ENCODE measurements at places on chromosomes 5 and 9.

DNA sequence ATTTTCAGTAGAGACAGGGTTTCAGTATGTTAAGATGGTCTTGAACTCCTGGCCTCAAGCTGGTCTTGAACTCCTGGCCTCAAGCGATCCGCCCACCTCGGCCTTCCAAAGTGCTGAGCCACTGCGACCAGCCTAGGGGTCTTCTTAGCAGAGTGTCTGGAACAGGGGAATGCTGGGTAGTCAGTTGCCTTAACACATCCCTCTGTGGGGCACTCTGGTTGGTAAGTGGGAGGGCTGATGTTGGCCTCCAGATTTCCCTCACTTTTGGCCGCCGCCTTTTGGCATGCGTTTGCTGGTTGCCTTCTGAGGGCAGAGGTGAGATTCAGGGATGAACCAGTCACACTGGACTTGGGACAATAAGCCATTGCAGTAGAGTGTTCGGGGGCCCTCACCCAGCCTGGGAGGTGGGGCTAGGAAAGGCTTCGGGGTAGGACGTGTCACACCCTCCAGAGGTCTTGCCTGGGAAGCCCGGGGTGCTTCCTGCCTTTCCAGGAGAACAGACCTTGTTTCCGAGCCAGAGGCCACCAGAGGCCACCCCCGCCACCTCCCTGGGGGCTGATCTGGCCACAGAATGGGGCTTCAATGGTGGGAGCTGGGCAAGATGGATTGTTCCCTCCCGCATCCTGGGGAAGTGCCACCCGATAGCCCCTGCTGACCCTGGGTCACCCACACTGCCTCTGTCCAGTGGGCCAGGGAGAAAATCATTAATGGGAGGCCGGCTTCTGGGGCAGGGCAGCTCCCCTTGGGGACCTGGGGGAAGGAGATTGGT lies 13.3 kb downstream of the FGF18 start:
- no peak for DNase-seq

GRCh38 chr9:33329117-33329563 lies 38.8 kb downstream of the NFX1 start:
- DNase-seq, result no peak

- DNase-seq, result peak; percentile 64
Measured at GRCh38 chr9:98807814-98808195, 335 bp downstream of the GALNT12 start.

DNA sequence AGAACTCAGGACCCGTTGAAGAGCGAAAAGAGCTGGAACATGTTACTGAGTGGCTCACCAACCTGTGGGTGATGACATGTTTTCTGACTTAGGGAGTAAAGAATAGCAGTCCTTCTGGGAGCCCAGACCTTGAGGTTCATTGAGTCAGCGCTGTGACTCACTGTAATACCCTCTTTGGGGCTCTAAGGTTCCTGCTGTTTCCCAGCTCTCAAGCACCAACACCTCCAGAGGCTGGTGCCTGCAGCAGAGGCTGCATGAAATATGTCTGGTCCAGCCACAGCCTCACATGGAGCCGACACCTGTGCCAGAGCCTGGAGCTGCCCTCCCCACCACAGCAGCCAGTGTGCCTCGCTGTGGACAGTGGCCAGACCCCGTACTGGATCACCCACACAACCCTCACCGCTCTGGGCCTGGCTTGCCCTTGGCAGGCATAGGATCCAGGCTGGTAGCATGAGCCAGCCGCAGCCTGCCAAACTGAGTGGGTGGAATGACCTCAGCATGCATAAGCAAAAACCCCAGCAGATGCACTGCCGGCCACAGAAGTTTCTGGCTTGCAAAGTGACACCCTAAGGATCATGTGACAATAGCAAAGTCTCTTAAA lies 143.5 kb upstream of the MRPS30 start:
- DNase-seq, result no peak

GRCh38 chr9:116134975-116135374 lies 18.6 kb upstream of the PAPPA start:
- DNase-seq, result no peak

DNA sequence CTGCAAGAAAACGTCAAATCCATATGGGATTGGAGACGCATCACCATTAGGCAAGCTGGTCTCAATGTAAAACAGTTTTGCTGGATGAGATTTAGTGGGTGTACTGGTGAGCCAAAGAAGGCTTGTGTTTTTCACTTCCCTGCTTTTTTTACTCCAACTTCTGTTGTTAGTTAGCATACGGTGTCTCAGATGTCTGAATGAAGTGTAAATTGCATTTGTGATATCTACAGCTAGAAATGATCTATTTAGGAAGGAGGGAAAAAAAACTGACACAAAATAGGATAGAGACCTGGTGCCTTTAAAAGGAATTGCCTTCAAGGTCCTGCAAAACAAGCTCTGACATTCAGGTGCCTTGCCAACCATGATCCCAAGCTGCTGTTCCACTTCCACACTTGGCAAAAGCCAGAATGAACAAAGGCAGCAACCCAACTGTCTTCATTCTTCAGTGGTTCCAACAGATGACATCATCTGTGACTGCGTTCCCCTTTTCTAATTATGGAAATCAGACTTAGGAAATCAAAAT lies 104.2 kb upstream of the RAI14 start:
- no peak for DNase-seq

DNA sequence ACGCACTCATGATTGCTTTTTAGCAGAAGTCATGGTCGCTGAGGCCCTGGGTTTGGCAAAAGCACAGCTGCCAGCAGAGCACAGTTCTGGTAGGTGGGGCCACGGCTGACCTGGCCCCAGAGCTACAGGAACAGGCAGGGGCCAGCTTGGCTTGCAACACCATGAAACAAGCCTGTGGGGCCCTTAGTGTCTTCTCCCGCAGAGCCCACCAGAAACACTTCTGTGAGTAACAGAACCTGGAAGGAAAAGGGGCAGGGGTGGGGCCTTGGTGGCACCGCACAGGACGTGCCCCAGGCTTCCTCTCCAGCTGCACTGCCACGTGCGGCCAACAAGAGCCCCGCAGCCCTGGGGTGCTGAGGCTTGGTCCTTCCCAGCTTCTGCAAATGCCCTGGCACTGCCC lies 4.8 kb downstream of the ASB6 start:
- no peak for DNase-seq

- DNase-seq, result peak; percentile 12
Measured at GRCh38 chr5:172638209-172638768, 2.8 kb upstream of the NEURL1B start.

- DNase-seq, result no peak
Measured at GRCh38 chr9:32991897-32992594, 9.4 kb downstream of the APTX start.

GRCh38 chr5:97501965-97502305 lies 318.9 kb upstream of the RIOK2 start:
- no peak for DNase-seq

DNA sequence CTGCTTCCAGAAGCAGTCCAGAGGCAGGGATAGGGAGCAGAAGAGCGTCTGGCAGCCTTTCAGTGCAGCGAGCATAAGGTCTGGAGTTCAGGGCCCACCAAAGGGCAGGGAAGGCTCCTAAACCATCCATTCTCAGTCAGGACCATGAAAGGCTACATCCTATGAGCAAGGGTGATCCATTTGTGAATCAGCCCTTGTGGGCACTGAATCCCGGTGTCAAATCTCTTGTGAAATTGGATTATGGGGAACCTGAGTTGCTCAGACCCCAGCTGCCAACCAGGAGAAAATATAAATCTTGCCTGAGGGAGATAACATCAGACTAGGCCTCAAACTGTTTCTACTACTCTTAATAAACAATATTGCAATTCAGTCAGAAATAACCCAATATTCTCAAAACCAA lies 204.4 kb downstream of the SYK start:
- DNase-seq, result no peak

DNA sequence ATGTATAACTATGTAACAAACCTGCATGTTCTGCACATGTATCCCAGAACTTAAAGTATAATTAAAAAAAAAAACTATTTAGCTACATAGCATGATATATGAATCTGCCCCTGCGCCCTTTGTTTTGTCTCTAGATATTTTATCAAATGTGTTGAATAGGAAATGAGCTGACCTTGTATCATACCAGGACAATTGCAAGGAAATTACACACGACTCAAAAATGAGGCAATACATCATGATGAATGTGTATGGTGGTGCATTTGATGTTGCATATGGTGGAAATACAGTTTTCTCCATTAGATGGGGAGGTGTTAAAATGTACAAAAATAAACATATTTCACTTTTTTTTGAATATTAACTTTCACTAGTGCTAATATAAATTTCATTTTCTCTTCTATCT lies 28.6 kb upstream of the CEP78 start:
- no peak for DNase-seq

DNA sequence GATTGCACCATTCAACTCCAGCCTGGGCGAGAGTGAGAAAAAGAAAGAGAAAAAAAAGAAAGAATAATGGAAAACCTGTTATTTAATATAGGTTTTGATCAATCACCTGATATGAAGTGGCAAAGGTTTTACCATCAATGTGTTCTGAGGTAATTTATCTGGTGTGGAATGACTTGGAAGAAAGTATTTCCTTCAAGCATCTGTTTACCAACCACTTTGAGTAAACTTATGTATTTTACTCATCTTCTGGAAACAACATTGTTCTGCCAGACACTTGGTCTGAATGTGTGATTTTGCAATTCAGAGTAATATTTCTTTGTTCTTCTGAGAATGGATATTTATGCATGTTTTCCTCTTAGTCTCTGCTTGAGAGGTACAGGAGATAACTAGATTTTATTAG lies 24.3 kb downstream of the KIF2A start:
- DNase-seq, result no peak

DNA sequence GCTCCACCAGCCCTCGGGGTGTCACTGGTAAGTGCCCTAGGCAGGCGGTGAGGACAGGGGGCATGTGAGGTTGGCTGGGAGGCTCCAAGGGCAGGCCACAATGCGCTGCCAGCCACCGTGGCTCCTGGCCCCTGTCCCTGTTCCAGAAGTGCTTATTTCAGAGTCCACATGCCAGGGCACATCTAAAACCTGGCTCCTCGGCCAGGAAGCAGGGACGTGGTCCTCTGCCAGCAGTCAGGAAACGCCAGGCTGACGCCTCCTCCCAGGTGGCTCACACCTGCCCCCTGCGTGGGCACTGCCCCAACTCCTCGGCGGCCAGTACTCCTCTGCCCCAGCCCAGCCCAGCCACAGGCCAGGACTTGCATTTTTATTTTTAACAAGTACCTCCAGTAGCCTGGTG lies 68.5 kb downstream of the SECISBP2 start:
- no peak for DNase-seq

GRCh38 chr5:140000332-140000731 lies 42.8 kb downstream of the NRG2 start:
- DNase-seq, result no peak

GRCh38 chr5:116756531-116756930 lies 181.9 kb upstream of the SEMA6A start:
- no peak for DNase-seq

GRCh38 chr5:122454541-122454940 lies 142.5 kb downstream of the SNCAIP start:
- DNase-seq, result no peak

DNA sequence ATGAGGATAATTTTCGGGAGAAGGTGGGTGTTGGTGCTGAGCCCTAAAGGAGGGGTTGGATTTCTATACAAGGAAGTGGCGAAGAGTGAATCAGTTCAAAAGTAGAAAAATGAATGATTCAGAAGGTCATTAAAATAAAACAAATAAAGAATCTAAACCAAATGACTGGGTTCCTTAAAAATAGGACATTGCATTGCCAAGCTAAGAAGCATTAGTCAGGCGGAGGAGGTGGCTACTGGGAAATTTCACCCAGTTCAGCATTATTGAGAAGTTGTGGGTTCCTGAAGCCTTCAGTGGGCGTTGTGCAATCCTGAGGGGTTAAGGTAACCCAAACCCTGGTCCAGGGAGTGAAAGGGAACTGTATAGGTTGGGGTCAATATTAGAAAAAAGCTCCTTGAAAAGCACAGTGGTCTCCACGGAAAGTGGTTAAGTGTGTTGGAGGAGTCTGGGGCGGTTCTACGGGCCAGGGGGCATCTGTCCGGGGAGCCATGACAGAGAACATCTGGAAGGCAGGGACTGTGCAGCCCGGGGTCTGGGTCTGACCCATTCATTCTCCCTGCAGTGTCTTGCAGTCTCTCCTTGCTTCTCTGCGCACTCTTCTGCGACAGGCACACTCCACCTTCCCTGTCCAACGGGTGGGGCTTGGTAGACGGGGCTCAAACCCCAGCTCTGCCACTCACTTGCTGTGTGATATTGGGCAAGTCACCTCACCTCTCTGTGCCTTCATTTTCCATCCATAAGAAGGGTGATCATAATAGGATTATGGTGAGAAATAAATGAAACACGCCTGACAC lies 27.6 kb upstream of the DUSP1 start:
- no peak for DNase-seq

DNA sequence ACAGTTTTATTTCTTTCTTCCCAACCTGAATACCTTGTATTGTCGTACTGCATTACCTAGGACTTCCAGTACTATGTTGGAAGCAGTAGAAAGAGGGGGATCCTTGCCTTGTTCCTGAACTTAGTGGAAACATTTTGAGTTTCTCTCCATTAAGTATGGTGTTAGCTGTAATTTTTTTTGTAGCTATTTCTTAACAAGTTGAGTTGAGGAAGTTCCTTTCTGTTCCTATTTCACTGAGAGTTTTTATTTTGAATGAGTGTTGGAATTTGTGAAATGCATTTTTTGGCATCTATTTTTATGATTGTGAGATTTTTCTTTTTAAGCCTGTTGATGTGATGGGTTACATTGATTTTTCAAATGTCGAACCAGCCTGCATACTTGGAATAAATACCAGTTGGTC lies 49.0 kb downstream of the FSD1L start:
- no peak for DNase-seq

DNA sequence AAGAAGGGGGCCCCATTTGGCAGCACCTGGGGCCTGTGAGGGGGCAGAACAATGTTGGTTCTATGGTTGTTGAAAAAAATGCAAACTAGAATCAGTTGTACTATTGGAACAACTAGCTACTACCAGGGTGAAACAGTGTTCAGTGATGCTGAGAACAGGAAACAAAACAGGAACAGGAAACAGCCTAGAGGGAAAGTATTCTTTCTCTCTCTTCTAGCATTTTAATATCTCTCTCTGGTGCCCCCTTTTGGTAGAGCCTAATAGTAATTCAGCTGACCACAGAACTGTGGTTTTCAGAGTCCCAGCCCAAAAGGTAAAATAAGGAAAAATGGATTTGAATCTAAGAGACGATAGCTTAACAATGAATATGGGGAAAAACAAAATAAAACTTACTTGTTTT lies 138.0 kb upstream of the KCNN2 start:
- DNase-seq, result no peak

- no peak for DNase-seq
Measured at GRCh38 chr5:39761199-39761950, 336.6 kb upstream of the DAB2 start.

DNA sequence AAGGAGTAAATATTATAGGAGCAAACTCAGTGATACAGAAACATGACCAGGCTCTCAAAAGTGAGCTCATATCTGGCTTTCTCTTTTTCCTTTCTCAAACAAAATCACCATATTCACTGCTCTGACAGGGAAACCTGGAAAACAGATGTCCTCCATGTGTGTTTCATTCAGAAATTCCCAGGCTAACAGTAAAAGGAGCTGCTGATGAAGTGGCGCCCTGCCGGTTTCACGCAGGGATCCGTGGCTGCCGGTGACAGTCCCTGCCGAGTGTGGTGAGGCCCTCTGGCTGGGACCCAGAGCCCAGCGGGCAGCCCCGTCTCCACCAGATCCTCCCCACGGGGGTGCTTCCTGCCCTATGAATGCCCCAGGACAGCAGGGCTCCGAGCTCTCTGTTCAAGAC lies 208.1 kb downstream of the GNA14 start:
- no peak for DNase-seq

- peak; percentile 7 for DNase-seq
Measured at GRCh38 chr5:179239256-179240135, 105.8 kb downstream of the ADAMTS2 start.
